Astrocyte of the cerebellum (primary cell): ENCODE measurements at places on chromosomes 12 and 14.
A peak's percentile ranks its signal among the peaks of the same experiment; 100 is the strongest.

GRCh38 chr14:74609721-74610120, 2.3 kb downstream of the LTBP2 start:
- no peak for DNase-seq

- DNase-seq: no peak
These were observed 21.2 kb downstream of the CALM1 start for GRCh38 chr14:90418053-90418452.

- DNase-seq: peak; percentile 62
These were observed 152.3 kb downstream of the MSRB3 start for GRCh38 chr12:65430571-65431306.

- no peak for DNase-seq
These were observed 23.0 kb upstream of the GSG1 start for GRCh38 chr12:13126494-13126893.

DNA sequence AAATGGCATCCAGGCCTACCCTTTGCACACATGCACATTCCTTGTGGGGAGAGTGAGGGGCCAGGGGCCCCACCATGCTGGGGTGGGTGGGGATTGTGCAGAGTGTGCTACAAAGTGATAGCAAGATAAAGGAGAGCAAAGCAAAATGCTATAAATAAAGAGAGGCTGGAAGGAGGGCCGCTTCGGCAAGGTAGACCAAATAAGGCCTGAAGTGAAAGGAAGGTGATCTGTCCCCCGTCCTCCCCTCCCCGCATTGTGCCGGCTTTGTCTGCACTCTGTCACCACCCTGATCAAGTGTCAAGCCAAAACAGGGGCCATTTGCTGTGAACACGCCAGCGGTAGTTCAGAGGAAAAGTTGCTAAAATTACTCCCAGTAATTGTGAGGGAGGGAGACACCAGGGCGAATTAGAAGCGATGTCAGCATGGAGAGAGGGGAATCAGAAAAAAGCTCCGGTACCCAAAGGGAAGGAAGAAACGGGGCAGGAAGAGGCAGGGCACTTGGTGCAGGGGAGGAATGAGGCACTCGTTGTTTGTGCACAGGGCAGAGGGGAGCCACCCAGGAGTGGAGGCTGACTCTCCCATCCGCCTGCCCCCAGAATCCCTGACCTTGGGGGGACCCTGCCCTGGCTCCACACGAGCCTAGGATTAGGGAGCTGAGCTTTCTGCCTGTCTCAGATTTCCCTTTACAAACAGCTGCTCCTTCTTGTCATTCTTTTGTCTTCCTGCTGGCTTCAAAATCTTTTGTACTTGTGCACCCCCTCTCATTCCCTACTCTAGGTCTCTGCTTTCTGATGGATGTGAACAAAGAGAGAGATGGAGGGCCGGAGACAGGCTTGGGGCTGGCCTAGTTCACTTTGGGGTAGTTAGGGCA, 2.9 kb upstream of the MYH7 start:
- DNase-seq: no peak

DNA sequence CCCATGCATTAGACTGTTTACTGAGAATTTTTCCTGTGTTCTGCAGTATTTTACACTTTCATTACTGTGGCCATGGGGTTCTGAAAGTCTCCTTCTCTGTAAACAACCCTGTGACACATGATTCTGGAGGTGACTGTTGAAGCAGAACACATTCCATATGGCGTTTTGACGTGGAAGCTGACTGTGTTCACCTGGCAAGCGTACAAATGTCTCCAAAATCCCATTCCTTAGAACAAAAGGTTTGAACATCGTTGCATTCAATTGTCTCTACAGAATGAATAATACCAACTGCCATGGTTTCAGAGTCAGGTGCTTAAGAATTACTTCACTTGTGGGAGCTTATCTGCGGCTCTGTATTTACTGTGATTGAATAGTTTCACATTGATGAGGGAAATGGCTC, 485.6 kb upstream of the TMEM132C start:
- no peak for DNase-seq

- DNase-seq: peak; percentile 84
These were observed 3.0 kb downstream of the DHRS1 start for GRCh38 chr14:24296341-24297157.

GRCh38 chr14:40581264-40581663, 1025.4 kb upstream of the LRFN5 start:
- DNase-seq: no peak

DNA sequence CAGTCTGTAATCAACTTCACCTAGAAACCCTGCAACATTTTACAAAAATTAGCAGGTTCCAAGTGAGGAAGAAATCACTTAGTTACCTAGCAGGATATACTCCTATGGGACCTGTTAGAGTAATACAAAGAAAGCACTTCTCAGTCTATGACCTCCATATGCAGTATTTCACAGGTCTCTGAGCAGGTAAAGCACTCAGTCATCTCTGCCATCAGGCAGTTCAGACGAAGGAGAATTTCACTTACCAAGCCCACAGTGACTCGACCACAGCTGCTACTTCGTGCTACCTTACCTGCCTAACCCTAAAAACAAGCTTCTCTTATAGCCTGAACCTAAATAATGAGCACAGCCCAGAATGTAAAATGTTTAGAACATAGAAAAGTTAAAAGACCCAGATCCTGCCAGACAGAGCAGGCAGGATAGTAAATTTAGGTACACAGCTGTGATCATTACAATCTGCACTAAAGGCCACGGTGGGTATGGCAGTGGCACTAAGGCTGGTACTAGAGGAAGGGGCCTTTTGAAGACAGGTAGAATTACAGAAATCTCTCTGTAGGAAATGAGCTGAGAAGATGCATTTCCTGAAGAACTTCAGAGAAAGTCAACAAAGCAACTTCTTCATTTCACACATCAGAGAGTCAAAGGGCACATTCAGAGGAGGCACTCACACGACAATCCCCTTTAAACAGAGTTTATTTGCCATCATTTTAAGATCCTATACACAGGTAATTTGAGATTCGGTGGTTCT, 35.7 kb downstream of the DCAF5 start:
- DNase-seq: no peak

- DNase-seq: no peak
These were observed 42.4 kb upstream of the CLMN start for GRCh38 chr14:95362138-95362494.
